Epithelial cell of proximal tubule (primary cell): ENCODE measurements at places on chromosomes 16 and 17. TPM values are rescaled to one million over a fixed set of nuclear protein-coding genes. Genes with fewer than 3 reads are reported as not detected.

Gene SRL
- not detected in 2 replicates for total RNA-seq

Gene GPR142
- total RNA-seq, result not detected in 2 replicates

- no peak for DNase-seq
Measured at GRCh38 chr17:7220593-7221277, 997 bp downstream of the ACADVL start.

GRCh38 chr17:8057691-8058114, 18.8 kb downstream of the ALOX15B start:
- no peak for DNase-seq

DNA sequence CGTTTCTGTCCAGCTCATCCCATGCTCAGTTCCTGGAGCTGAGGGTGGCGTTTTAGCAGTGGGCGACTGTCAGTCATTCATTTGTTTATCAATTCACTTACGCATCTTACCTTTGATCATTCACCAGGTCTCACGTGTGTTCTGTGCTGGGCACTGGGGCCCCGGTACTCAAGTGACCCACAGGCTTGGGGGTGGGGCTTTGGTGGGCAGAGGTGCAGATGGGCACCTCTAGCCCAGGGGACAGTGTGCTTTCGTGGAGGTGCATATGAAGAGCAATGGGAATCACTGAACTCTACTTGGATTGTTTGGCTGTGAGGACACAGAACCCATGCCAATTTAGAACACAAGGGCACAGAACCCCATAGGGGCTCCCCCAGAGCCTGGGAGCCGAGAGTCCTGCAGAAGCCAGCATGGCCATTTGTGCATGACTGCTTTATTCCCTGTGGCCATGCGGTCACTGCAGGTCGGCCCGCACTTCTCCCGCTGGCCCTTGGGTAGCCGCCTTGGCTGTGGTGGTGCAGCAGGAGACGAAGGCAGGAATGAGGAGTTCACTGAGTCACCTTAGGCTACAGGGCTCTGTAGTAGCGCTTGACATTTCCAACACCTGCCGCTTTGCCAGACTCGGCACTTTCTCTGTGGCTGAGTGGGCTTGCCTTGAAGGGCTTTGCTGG, 144.6 kb downstream of the SNX29 start:
- DNase-seq, result no peak

DNA sequence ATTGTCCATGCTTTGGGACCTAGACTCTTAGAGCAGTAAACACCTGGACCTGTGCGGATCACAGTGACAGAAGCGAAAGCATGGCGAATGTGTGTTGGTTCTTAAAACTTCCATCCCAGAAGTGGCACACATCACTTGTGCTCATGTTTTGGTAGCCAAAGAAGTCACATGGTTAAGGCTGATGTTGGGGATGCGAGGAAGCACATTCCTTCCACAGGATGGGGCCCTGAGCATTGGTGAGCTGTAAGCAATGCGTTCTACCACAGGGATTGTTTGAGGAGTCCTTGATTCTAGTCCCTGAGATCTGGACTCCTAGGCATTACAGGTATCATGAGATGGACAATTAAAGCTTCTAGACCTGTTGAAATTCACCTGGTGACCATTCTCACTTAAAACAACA, 375.9 kb downstream of the UTP18 start:
- no peak for DNase-seq

DNA sequence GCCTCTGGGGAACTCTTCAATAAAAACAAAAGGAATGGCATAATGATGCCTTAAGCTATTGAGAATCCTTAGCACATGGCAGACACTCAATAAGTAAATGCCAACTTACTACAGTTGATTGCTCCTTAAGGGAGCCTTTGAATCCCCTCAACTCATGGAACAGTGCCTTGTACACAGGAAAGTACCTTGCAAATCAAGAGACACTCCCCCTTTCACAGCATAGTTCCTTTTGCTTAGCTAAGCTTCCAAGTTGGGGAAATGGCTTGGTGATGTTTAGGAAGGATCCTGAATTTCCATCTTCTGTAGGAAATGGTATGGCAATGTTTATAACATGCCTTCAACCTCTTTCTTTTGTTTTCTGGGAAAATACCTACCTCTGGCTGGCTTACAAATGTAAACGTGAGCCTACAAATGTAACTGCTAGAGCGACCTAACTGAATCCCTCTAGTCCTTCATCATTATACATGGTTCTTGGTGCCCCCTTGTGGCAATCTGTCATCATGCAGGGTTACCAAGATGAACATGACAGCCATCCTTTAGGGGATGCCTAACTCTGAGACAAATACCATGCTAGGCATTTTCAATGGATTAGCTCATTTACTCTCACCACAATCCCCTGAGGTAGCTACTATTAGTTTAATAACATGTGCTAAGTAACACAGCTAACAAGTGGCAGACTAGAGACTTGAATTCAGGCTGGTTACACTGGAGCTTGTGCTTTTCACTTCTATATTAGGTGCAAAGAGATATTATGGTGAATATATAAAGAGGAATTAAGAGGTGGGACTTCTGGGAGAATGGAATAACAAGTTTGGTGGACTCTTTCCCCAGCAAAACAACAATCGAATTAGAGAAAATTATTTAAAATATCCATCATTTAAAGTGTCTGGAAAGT, 65.0 kb downstream of the MMD start:
- DNase-seq, result peak; percentile 42

DNA sequence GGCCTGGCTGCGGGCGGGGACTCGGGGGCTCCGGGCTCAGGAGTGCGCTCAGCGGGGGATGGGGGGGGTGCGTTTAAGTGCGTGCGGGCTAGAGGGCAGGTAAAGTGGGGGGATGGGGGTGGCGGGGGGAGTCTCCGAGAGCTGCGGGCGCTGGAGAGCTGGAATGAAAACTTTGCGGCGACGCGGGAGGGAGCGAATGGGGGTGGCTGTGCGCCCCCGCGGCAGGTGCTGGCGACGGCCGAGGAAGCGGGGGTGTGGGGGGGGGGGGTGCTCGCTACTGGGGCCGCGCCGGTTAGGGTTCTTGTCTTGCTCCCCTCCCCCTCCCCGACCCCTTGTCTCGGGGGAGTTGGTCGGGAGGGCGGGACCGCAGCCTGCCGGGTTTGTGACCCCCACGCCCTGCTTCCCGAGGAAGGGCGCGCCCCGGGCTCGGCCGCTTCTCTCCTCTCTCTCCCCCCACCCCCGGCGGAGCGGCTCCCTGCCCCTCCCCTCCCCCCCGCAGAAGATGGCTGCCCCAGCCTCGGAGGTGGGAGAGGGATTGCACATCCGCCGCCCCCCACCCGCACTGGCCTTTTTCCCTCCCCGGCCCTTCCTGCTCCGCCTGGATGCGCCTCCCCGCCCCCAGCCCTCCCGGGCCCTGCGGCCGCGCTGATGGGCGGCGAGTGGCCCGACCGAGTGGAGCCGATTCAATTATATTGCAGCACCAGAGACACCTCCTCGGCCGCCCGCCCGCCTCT, 649 bp downstream of the GSE1 start:
- no peak for DNase-seq

Gene SMARCE1
- total RNA-seq, result 118 and 123 TPM in 2 replicates

DNA sequence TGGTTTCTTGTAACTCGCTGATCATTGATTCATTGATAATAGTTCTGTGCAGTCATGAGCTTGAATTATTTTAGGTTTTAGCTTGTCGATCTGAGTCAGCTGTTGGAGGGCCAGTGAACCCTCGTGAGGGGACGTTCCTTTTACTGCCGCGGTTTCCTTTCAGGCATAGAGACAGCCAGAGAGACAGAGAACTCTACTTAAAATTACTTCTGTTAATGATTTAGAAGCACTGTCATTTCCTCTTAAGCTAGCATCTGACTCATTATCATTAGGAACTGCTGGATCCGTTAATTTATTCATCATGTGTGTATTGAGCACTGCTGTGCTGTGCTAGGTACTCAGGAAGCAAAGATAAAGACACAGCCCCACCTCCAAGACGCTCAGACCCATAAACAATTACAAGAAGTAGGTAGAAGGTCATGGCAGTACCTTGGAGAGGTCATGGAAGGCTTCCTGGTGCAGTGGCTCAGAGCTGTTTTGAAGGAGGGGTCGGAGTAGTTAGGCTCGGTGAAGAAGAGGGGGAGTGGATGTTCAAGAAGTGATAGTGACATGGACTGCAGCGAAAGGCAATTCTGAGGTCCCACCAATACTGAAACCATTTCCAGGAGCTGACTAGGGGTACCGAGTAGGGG, 3.3 kb downstream of the PGS1 start:
- DNase-seq, result peak; percentile 96

Gene SHISA6
- total RNA-seq, result not detected in 2 replicates

- no peak for DNase-seq
Measured at GRCh38 chr17:75634754-75635609, 1.7 kb downstream of the SMIM5 start.

Gene MEOX1
- total RNA-seq, result not detected in 2 replicates

GRCh38 chr16:62105244-62105643, 69.0 kb upstream of the CDH8 start:
- no peak for DNase-seq

Gene KLHL10
- not detected in 2 replicates for total RNA-seq

GRCh38 chr16:64238571-64238970, 883.3 kb downstream of the CDH11 start:
- no peak for DNase-seq

- no peak for DNase-seq
Measured at GRCh38 chr16:58814348-58814801, 80.3 kb upstream of the GOT2 start.

DNA sequence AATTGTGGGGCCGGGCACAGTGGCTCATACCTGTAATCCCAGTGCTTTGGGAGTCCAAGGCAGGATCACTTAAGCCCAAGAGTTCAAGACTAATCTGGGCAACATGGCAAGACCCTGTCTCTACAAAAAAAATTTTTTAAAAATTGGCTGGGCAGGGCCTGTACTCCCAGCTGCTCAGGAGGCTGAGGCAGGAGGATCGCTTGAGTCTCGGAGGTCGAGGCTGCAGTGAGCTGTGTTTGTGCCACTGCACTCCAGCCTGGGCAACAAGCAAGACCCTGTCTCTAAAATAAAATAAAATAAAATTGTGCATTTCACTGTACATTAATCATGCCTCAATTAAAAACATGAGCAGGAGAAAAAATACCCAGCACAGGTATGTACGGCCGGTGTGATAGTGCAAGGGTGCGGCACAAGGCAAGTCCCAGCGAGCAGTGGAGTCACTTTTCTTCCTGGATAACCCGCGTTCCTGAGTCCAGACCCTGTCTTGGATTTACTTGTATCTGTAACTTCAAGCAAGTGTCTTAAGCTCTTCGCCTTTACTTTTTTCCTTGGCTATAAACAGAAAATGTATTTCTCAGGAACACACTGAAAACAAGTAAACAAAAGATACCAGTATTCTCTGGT, 11.4 kb downstream of the ZDHHC7 start:
- DNase-seq, result no peak

- no peak for DNase-seq
Measured at GRCh38 chr16:46972429-46973206, 856 bp downstream of the DNAJA2 start.

Gene CA7
- 0.12 TPM in 1 of 2 replicates, not detected in the other for total RNA-seq
